Mammary epithelial cell (primary cell): ENCODE measurements at places on chromosomes 6 and 20.

DNA sequence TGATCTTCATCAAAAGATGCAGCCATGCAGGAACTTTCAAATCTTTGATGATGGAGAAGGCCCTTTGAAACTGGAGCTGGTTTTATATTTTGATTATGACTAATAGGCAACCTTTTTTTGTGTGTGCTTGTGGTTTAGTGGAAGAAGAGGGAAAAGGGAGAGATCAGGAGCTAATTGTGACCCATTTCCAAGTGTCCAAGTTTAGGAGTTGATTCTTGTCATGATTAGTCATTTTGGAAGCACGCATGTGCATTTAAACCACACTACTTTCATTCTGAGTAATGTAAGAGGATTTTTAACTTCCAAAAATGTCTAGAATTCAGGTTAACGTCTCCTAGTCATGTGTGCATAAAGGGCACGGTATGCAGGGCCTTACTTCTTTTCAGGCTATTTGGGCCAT is 3.5 kb downstream of the FOXO3 start:
- DNase-seq = peak; percentile 93

- DNase-seq = no peak
These were observed 300.7 kb downstream of the RNGTT start for GRCh38 chr6:88662653-88663174.

- no peak for DNase-seq
These were observed 34.7 kb downstream of the TFEB start for GRCh38 chr6:41700463-41701347.

- no peak for DNase-seq
These were observed 21.6 kb upstream of the ZNF831 start for GRCh38 chr20:59141818-59142581.

- no peak for DNase-seq
These were observed 15.2 kb downstream of the DNMT3B start for GRCh38 chr20:32777177-32777956.

GRCh38 chr20:11941593-11942246 is 24.0 kb downstream of the BTBD3 start:
- DNase-seq = no peak

DNA sequence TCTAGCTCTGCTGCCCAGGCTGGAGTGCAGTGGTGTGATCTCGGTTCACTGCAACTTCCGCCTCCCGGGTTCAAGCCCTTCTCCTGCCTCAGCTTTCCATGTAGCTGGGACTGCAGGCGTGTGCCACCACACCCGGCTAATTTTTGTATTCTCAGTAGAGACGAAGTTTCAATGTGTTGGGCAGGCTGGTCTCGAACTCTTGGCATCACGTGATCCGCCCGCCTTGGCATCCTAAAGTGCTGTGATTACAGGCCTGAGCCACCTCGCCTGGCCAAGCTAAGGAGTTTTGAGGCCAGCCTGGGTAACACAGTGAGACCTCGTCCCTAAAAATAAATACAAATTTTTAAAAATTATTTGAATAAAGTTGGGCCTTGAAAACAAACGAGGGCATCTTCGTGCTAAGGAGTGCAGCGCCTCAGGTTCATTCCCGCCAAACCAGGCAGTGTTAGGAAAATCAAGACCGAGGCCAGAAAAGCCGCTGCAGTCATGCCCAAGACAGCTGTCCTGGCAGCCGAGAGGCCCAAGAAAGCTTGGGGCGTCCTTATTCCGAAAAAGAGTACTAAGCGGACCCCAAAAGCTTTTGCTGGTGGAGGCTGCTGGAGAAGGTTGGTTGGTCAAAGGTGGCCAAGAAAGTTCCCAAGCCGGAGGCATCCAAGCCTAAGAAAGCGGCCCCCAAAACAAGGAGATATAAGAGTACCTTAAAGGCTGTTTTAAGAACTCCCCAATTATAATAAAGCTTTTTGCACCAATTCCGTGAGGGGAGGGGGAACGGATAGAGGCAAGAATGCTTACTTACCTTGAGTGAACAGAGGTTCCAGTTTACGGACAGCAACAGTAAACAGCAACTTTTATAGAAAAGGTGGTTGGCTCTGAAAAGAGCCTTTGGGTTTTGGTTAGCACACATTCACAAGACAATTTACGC is 109.0 kb downstream of the HFE start:
- DNase-seq = peak; percentile 27

DNA sequence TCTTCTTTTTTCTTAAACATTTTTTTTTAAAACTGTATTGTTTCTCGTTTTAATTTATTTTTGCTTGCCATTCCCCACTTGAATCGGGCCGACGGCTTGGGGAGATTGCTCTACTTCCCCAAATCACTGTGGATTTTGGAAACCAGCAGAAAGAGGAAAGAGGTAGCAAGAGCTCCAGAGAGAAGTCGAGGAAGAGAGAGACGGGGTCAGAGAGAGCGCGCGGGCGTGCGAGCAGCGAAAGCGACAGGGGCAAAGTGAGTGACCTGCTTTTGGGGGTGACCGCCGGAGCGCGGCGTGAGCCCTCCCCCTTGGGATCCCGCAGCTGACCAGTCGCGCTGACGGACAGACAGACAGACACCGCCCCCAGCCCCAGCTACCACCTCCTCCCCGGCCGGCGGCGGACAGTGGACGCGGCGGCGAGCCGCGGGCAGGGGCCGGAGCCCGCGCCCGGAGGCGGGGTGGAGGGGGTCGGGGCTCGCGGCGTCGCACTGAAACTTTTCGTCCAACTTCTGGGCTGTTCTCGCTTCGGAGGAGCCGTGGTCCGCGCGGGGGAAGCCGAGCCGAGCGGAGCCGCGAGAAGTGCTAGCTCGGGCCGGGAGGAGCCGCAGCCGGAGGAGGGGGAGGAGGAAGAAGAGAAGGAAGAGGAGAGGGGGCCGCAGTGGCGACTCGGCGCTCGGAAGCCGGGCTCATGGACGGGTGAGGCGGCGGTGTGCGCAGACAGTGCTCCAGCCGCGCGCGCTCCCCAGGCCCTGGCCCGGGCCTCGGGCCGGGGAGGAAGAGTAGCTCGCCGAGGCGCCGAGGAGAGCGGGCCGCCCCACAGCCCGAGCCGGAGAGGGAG is 580 bp downstream of the VEGFA start:
- peak; percentile 48 for DNase-seq

DNA sequence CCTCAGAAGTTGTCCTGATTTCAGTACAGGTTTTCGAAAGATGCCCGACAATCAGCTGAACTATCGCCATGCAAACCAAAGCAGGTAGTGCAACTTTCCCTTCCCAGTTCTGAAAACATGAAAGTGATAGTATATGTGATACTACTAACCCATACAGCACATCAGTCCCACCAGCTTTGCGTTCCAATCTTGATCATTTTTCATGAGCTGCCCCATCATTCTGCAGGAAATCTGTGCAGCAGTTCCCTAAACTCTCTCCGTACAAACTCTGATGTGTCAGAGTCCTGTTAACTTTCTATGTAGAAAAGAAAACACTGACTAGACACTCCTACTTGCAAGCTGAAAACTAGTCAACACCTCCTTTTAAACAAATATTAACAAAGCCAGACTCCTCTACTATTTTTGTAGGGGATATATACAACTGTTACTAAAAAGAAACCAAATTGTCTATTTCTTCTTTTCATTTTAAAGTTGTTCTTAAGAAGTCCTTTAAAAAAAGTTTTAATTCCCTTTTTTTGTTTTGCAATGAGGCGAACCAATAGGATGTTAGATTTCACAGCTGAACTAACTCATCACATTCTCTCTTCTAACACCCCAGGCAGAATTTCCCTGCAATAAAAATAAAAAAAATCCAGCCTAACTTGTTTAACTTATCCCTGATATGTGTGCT is 99.6 kb upstream of the DST start:
- DNase-seq = peak; percentile 55

DNA sequence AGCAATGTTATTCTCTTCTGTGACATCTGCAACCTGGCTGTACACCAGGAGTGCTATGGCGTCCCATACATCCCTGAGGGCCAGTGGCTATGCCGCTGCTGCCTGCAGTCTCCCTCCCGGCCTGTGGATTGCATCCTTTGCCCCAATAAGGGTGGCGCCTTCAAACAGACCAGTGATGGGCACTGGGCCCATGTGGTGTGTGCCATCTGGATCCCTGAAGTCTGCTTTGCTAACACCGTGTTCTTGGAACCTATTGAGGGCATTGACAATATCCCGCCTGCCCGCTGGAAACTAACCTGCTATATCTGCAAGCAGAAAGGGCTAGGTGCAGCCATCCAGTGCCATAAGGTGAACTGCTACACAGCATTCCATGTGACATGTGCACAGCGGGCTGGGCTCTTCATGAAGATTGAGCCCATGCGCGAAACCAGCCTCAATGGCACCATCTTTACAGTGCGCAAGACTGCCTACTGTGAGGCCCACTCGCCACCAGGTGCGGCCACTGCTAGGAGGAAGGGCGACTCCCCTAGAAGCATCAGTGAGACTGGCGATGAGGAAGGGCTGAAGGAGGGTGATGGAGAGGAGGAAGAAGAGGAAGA is 4.6 kb downstream of the BRPF3 start:
- no peak for DNase-seq

DNA sequence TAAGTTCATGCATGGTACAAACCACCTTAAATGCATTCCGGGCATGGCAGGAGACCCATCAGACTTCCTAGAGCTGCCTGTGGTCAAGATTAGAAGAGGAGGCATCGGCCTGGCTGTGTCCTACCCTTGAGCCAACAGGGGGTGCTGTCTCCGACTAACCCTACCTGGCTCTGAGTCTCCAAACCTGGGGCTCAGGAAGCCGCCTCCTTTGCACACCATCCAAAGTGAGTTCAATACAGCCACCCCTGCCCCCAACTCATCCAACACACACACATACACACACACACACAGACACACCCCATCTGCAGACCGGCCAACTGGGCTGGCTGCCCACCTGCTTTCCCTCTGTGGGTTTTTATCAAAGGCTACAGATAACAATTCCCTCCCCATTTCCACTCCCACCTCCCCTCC is 77.0 kb downstream of the JPH2 start:
- no peak for DNase-seq
